ENCODE measurements at places on chromosomes 11 and 22. TPM values are rescaled to one million over a fixed set of nuclear protein-coding genes. Genes with fewer than 3 reads are reported as not detected.

Gene RIBC2
- polyA plus RNA-seq = not detected

Gene SCARF2
- 0.81 TPM for polyA plus RNA-seq

Gene SCT
- not detected for polyA plus RNA-seq

Gene P2RX3
- not detected for polyA plus RNA-seq

Gene OR6A2
- not detected for polyA plus RNA-seq

Gene FOLH1
- not detected for polyA plus RNA-seq

Gene OR4D5
- not detected for polyA plus RNA-seq

Gene CAPN5
- 1.1 TPM for polyA plus RNA-seq

Gene DNAJB7
- polyA plus RNA-seq = not detected

Gene TRIM51
- polyA plus RNA-seq = not detected

Gene C11orf42
- not detected for polyA plus RNA-seq

Gene PAMR1
- not detected for polyA plus RNA-seq

Measured in CD4-positive, CD25-positive, alpha-beta regulatory T cell (primary cell).